LHCN-M2 (cell line): ENCODE measurements at places on chromosomes 6 and 20. TPM values are rescaled to one million over a fixed set of nuclear protein-coding genes. Genes with fewer than 3 reads are reported as not detected.

The LIN28B gene
- total RNA-seq = not detected in 2 replicates

- no peak for DNase-seq
These were observed 596.1 kb upstream of the NRSN1 start for GRCh38 chr6:23529902-23530301.

The MYL9 gene
- 80.9 and 83.7 TPM in 2 replicates for total RNA-seq

DNA sequence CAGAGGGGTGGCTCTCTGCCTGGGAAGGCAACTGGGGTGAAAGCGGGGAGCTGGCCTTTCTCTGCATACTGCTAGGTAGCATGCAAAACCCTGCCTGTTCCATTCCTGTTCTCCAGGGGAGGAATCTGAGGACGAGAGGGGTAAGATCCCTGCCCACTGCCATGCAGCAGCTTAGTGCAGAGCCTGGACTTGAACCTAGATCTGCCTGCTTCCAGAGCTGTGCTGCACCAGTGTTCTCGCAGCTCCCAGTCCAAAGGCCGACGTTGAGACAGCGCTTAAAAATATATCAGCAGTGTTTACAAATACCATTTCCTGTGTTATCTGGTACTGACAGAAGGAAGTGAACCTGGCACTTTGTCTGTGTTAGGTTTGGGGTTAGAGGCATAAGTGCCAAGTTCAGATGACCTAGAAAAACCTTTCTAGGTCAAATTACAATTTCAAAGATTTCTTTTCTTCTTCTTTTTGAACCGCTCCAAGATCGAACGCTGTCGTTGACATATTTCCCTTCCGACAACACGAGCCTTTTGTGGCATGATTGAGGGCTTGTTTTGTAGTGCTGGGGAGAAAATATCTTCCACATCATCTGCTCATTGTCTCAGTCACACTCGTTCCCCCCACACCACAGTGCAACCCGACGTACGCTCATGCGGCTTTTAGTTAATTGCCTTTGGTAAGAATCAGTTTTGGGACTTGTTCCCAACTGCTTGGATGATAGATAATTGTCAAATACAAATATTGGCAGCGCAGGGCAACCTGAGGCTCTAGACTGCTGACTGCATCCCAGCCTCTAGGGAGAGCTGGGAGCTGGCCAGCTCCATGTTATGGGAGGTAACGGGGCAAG, 44.6 kb downstream of the TOX2 start:
- DNase-seq = no peak

The SNPH gene
- 14.0 and 15.8 TPM in 2 replicates for total RNA-seq

DNA sequence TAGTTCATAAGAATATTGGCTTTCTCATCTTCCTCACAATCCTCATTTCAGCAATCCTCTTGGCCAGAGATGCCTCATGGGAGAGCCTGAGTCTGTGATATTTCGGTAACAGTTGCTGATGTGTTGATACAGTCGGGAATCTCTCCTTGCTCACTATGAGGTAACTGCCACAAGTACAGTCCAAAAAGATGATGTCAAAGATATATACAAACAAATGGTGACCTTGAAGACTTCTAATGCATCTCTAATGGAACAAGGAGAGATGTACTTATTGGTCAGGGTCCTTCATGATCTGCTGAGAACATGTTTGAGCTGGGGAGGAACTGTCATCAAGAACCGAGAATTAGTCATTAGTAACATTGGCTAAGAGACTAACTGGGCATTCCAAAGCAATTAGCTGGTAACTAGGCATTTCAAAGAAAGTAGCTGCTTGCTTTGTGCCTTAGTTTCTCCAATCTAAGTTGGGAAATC, 56.1 kb downstream of the FILIP1 start:
- DNase-seq = peak; percentile 24

GRCh38 chr6:160992980-160993314, 1.4 kb downstream of the MAP3K4 start:
- no peak for DNase-seq

The RAMACL gene
- 0.06 TPM in 1 of 2 replicates, not detected in the other for total RNA-seq

The CCN6 gene
- not detected in 2 replicates for total RNA-seq

- DNase-seq = no peak
These were observed 250.4 kb downstream of the NKAIN2 start for GRCh38 chr6:124054034-124054433.

DNA sequence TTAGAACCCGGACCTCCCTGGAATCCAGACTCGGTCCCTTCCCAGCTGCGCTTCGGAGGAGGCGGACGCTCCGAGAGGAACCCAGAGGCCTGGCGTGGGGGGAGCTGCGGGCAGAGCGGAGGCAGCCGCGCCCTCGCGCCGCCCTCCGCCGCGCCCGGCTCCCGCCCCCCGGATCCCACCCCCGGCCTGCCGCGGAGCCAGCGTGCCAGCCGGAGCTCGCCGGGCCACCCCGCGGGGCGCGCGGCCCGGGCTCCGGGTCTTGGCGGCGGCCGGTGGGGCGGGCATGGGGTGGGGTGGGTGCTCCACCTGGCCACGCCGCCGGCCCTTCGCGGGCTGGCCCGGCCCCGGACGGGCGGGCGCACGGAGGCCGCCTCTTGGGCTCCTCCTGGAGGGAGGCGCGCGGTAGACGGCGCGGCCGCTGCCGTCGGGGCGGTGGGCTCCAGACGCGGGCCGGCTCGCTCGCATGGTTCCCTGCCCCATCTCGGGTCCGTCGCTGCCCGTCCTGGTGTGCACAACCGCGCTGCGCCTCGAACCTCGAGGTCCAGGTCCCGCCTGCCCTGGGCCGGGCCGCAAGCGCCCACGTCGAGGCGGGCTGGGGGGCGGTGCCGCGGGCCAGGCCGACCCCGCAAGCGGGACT, 592 bp upstream of the CDYL start:
- no peak for DNase-seq

- peak; percentile 99 for DNase-seq
These were observed 3.5 kb downstream of the PIGT start for GRCh38 chr20:45419188-45420091.

DNA sequence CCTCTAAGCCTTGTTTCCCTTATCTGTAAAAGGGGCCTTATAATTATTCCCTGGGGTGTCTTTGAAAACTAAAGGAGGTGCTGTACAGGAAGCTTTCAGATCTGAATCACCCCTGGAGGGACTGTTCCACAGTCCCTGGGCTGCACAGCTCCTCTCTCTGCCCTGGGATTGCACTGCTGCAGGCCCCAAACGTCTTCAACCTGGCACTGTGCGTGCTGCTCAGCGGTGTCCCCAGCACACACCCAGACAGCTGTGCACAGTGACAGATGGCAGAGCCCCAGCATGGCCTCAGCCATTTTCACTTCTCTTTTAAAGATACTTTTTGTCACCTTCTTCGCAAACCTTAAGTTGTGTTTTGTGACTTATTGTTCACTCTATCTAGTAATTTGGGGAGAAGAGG, 50.7 kb upstream of the INSM1 start:
- no peak for DNase-seq

The FAM184A gene
- total RNA-seq = 0.29 and 0.51 TPM in 2 replicates

The BAG2 gene
- total RNA-seq = 16.3 and 19.6 TPM in 2 replicates

The RAET1L gene
- not detected in 2 replicates for total RNA-seq

The DZANK1 gene
- total RNA-seq = 1.2 and 2.2 TPM in 2 replicates

- DNase-seq = no peak
These were observed 248.9 kb downstream of the PTPRK start for GRCh38 chr6:128271527-128271926.

GRCh38 chr6:89610149-89610642, 28.4 kb downstream of the LYRM2 start:
- DNase-seq = peak; percentile 11

- DNase-seq = no peak
These were observed 613.5 kb downstream of the PHF3 start for GRCh38 chr6:64249115-64249514.

- no peak for DNase-seq
These were observed 4.8 kb downstream of the SAMD10 start for GRCh38 chr20:63974402-63975200.

GRCh38 chr6:44524476-44525227, 137.1 kb downstream of the CDC5L start:
- DNase-seq = no peak

DNA sequence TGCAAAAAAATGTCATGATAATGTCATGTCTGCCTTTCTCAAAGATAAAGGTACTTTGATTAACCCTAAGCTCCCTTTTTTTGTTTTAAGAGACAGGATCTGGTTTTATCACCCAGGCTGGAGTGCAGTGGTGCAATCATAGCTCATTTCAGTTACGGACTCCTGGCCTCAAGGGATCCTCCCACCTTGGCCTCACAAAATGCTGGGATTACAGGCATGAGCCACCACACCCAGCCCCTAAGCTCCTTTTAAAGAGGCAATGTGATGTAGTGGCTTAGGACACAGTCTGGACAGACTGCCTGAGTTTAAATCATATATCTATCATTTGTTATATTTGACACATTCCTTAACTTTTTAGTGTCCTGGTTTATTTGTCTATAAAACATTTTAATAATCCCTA, 77.0 kb downstream of the FLRT3 start:
- no peak for DNase-seq

DNA sequence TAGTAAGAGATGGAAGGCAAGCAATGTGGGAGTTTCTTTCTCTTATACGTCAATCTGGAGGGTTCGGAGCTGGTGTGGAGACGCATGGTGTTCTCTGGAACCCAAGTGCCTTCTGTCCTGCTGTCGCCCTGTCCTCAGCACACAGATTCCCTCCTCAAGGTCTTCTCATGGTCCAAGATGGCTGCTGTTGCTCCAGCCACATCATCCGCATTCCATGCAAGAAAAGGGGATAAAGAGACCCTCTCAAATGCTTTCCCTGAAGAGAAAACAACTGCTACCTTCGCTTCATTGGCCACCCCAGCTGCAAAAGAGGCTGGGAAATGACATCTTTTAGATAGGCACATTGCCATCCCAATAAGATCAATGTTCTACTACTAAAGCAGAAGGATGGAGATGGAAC, 151.2 kb downstream of the ANKRD60 start:
- no peak for DNase-seq

- no peak for DNase-seq
These were observed 318.6 kb downstream of the PRKN start for GRCh38 chr6:162408826-162409535.

The BMP7 gene
- not detected in 2 replicates for total RNA-seq

The GDAP1L1 gene
- total RNA-seq = 0.13 TPM in 1 of 2 replicates, not detected in the other

DNA sequence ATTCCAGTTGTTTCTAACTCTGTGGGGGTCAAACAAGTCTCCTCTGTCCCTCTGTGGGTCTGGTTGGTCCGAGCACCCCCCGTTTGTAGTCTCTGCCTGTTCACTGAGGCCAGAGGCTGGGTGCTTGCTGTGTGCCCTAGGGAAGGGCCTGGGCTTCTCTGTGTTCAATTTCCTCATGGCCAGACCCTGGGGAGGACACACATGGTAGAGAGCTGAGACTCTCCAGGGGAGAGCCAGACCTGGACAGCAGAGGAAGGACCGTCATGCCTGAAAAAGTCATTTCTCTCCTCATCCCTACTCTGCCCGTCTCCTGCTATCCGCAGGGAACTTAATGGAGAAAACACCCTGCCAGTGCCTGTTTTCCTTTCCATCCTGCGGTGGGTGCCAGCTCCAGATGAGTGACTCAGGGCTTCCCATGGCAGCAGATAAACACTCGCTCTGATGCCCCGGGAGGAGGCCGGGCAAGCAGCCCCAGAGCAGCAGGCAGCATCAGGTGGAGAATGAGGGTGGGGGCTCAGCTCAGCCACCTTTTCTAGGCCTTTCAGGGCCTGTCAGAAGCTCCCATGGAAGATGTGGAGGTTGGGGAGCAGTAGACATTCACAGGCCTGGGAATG, 51.9 kb downstream of the SNAI1 start:
- peak; percentile 55 for DNase-seq

DNA sequence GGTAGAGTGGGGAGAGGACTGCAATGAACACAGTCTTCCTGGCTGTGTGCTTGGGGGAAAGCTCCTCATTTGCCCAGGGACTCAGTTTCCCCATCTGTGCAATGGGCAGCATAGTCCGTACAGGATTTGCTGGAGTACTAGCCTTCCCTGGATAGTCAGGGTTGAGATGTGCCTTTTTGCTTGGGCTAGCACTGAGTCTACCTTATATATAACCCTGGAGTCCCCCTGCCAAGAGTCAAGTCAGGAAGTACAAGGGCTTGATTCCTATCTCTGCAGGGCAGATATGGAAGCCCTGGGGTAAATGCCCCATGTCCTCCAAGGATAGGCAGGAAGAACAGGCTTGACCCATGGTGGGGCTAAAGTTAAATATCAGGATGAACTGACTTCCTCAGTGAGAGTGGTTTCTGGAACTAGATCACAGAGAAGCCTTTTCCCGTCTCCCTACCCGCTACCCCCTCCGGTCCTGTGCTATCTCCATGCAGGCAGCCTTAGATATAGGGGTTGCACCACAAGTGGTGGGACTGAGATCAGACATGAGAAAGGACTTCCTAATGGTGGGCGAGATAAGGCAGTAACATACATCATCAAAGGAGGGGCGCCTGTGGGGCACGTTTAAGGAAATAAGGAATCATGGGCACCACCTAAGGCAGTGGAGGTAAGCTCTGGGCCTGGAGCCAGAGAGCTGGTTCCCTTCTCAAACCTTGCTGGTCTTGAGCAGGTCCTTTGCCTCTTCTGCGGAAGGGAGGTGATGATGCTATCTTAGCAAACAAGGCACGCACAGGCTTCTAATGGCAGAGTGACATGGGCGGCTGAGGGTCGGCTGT, 157.9 kb downstream of the MRPL14 start:
- no peak for DNase-seq

DNA sequence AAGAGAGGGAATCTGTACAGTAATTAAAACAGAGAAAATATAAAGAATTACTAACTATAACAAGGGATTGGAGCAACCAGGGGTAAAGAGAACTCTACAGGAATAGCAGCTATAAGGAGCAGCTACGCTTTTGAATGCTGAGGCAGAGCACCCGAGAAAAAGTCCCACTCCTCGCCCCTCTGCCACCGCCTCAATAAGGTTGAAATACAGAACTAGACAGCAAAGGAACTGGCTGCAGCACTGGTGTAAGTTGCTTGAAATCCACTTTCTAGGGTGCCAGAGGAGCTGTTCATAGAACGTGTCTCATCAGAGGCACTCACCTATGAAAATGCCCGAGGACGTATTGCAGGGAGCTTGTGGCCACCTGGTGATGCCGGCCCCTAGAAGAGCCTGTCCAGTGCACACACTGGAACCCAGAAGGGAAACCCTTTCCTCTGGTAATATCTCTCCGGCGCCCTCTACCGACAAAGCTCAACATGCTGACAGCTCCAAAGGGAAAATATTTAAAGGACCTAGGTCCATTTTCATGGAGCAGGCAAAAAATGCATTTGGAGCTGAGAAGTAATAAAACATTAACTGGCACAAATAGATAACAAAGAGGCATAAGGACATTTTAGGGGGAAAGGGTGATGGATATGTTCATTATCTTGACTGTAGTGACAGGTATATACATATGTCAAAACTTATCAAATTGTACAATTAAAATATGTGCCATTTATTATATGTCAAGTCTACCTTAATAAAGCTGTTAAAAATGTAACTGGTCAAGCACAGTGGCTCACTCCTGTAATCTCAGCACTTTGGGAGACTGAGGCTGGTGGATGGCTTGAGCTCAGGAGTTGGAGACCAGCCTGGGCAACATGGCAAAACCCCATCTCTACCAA, 137.4 kb upstream of the HDAC2 start:
- DNase-seq = peak; percentile 76

- peak; percentile 63 for DNase-seq
These were observed 43.5 kb downstream of the TTI1 start for GRCh38 chr20:37989601-37990295.

DNA sequence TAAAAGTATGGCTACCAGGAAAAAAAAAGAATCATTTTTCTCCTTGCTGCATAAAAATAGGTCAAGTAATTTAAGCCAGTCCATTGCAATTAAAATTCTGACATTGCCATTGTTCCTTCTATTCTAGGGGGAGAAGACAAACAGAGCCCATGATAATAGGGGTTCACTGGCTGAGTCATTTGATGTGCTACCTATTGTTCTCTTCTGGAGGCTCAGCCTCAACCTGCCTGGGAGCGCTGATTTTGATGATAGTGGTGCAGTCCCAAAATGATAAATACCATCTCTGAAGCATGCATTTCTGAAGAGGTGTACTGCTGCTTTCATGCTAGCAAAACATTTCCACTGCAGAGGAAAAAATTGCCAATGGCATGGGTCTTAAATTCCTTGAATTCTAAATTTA, 5.8 kb downstream of the CITED2 start:
- DNase-seq = no peak

The PRL gene
- total RNA-seq = not detected in 2 replicates
